Hematopoietic multipotent progenitor cell treated with erythropoietin and hydrocortisone succinate and interleukin-3 and kit ligand, for 8 days (in vitro differentiated cells): ENCODE measurements at places on chromosomes 6 and 20.

DNA sequence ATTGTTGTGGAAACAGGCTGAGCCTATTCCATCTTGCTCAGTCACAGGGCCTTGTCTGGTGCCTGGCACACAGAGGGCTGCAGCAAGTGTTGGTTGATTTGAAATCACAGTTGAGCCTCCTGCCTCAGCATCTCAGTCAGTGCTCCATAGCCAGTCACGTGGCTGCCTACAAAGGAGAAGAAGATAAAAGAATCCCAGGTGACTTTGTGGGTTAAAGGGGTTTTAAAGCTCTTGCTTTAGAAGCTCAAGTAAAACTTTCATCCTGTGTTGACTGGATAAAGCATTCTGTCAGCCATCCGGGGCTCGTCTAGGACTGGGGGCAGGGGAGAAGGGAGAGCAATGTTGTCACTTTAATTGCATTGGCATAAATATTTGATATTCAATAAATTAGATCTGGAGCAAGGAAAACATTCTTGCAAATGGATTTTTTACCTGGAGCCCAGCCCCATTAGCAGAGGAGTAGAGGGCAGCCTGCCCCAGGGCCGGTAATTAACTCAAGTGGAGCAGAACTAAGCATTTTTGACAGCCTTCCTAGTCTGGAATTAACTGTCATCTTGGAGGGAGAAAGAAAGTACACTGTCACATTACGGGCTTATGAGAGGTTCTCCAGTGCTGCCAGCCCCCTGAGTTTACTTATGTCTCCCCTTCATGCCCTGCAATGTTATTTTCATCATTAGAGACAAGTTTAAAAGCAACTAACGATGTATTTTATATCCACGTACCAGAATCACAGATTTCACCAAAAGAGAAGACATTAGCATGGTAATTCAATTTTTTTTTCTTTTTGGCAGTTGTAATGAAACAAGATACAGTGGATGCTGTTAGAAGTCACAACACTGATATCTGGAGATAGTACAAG is 71.7 kb upstream of the GTSF1L start:
- DNase-seq, result no peak

GRCh38 chr6:29850011-29850553 is 22.5 kb downstream of the HLA-G start:
- DNase-seq, result peak; percentile 3

GRCh38 chr20:49610691-49611538 is 43.0 kb upstream of the PTGIS start:
- peak; percentile 68 for DNase-seq

DNA sequence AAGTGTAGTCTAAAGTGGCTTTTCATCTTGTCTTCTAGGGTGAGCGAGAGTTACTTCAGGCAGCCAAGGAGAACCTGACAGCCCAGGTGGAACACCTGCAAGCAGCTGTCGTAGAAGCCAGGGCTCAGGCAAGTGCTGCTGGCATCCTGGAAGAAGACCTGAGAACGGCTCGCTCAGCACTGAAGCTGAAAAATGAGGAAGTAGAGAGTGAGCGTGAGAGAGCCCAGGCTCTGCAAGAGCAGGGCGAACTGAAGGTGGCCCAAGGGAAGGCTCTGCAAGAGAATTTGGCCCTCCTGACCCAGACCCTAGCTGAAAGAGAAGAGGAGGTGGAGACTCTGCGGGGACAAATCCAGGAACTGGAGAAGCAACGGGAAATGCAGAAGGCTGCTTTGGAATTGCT is 27.1 kb downstream of the C20orf173 start:
- no peak for DNase-seq

- DNase-seq, result no peak
Measured at GRCh38 chr20:58169450-58169849, 59.0 kb downstream of the ANKRD60 start.

DNA sequence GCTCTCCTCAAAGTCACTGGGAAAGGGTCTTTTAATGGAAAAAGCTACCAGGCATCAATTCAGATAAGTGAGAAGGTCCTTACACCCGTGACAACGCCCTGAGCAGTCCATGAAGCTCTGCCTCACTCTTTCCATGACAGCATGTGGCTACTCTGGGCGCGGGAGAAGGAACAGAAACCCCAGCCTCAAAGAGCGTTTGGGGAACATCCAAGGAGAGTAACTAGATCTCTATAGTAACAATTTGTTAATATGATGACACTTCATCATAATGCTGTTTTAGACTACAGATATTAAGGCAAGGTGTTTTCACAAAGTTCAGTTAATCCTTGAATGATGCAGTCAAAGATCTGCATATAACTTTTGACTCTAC is 55.2 kb downstream of the KIF6 start:
- no peak for DNase-seq

DNA sequence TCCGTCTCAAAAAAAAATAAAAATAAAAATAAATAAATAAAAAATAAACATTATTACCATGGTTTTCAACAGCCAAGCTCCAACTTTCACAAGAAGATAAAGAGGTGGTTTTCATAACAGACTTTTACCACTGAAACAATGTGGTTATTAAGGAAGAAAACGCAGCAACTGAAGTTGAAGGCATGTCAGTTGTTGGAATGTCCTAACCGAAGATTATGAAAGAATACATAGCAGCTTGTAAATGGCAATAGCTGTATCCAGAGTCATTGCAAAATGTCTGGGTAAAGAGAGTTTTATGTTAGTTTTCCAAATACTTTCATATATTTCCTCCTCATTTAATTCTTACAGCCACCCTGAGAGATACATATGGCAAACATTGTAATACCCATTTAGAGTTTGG is 161.6 kb upstream of the MARCKS start:
- no peak for DNase-seq

DNA sequence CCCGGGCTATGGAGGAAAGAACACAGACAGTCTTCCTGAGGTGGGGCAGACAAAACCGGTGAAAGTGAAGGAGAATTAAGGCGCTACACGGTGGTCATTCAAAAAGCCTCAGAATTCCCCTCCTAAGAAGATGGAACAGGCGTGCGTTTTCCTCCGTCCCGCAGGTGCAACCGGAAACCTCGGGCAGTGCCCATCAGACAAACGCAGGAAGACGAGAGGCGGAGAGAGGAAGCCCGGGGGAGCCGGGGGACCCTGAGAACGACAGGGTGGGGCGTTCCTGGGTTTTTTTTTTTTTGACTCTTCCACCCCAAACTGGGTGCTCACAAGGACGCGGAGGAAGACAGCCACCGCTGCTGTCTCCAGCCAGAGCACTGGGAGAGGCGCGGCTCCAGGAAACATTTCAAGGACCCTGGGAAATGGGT is 25.4 kb downstream of the TTLL2 start:
- DNase-seq, result no peak

- no peak for DNase-seq
Measured at GRCh38 chr6:80329496-80329895, 223.0 kb downstream of the BCKDHB start.

- DNase-seq, result no peak
Measured at GRCh38 chr6:121993362-121993761, 406.1 kb upstream of the HSF2 start.

GRCh38 chr20:53255102-53255710 is 283.0 kb downstream of the TSHZ2 start:
- no peak for DNase-seq

- no peak for DNase-seq
Measured at GRCh38 chr6:145069966-145070365, 665.4 kb downstream of the EPM2A start.

- DNase-seq, result no peak
Measured at GRCh38 chr6:125983246-125983945, 2.9 kb upstream of the TRMT11 start.

GRCh38 chr6:81751388-81752083 is 945 bp downstream of the TENT5A start:
- DNase-seq, result peak; percentile 37
